ENCODE measurements at places on chromosomes 2 and 18. TPM values are rescaled to one million over a fixed set of nuclear protein-coding genes. Genes with fewer than 3 reads are reported as not detected.

SATB2 gene
- 1.6 TPM for total RNA-seq

SLC4A5 gene
- 0.97 TPM for total RNA-seq

ZNF385B gene
- total RNA-seq, result not detected

TMEM169 gene
- not detected for total RNA-seq

GNLY gene
- not detected for total RNA-seq

PNKD gene
- total RNA-seq, result 56.1 TPM

CRYGD gene
- total RNA-seq, result not detected

TUBB8B gene
- 1.1 TPM for total RNA-seq

RAX gene
- total RNA-seq, result not detected

SPATA3 gene
- total RNA-seq, result not detected

MC4R gene
- not detected for total RNA-seq

RTTN gene
- total RNA-seq, result 16.7 TPM

GCC2 gene
- 33.7 TPM for total RNA-seq
